ENCODE measurements at places on chromosomes 16 and 17.

GRCh38 chr16:79767421-79768275 lies 167.1 kb upstream of the MAF start:
- no peak for DNase-seq

GRCh38 chr17:42354956-42355843 lies 33.0 kb downstream of the STAT3 start:
- DNase-seq = no peak

GRCh38 chr16:51532551-51532950 lies 381.5 kb upstream of the SALL1 start:
- no peak for DNase-seq

DNA sequence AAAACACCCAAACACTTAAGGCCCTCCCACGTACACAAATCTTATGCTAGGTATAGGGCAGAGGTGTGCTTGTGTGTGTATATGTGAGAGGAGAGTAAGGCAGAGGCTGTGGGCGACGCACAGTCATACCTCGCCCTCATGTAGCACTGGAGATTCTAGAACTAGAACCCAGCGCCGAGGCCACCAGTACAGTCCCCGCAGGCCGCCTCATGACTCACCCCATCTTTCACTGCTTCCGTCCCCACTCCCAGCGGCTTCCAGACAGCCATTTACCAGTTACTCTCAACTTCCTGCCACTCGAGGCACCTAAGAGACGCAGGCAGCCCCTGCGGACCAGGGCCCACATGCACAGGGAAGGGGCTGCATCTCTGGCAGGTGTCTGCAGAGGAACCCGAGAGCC lies 23.2 kb upstream of the CYTH1 start:
- peak; percentile 74 for DNase-seq

- DNase-seq = peak; percentile 17
Measured at GRCh38 chr16:12458591-12459358, 344.9 kb downstream of the CPPED1 start.

DNA sequence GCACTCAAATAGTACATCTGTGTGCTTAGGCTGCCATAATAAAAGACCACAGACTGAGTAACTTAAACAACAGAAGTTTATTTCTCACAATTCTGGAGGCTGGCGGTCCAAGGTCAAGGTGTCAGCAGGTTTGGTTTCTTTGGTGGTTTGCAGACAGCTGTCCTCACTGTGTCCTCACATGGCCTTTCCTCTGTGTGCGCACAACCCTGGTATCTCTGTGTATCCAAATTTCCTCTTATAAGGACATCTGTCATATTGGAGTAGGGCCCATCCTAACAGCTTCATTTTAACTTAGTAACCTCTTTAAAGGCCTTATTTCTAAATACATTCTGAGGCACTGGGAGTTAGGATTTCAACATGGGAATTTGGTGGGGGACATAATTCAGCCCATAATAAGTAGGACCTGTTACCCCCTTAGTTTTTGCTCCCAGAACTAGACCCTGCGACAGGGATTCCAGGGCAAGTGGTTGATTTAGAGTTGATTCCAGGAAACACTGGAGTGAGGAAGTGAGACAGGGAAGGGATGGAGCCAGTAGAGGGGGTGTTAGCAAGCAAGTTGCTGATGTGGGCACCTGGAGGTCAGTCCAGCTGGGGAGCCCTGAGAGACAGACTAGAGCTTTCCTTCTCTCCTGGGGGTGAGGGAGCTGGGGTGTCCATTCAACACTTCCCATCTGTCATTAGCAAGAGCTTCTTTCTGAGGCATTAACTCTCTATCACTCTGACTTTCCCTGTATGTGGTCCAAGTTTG lies 10.9 kb upstream of the ALKBH5 start:
- no peak for DNase-seq

- no peak for DNase-seq
Measured at GRCh38 chr16:89922477-89922883, 662 bp upstream of the TUBB3 start.

DNA sequence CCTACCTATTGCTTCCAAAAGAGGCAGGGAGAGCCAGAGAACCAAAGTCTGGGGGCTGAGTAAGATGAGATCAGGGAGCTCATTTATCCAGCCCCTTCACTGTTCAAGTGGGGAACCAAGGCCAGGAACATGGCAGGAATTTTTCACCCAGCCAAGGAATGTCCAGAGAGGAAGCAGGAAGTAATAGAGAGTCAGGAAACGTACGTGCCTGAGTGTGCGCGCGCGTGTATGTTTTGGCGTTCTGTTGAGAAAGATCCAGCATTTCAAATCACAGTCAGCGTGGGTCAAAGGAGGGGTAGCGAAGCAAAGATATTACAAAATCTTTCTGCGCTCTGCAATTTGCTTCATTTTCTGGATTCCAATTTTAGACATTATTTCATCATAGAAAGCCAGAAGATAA lies 41.9 kb upstream of the WSCD1 start:
- DNase-seq = no peak

GRCh38 chr17:16933317-16934132 lies 38.4 kb downstream of the TNFRSF13B start:
- no peak for DNase-seq

DNA sequence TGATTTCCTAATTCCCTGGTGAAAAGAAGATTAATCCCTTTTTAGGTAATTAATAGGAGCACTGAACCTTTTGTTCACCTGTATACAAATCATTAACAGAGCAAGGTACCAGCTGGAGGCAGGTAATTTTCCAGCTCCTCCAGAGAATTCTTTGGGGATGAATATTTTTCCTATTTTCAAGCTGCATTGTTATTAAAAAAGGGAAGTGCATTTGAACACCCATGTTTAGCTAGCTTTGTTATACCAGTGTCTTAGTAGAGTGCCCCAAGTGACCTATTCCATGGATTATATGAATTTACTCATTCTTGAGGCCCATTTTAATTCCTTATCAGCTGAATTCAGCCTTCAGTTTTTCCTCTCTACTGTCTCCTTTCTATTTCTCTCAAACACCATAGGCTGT lies 73.2 kb upstream of the GOT2 start:
- DNase-seq = no peak

- DNase-seq = no peak
Measured at GRCh38 chr16:78310196-78310595, 210.7 kb downstream of the WWOX start.

GRCh38 chr16:56667581-56668571 lies at the start of gene MT1G:
Gene MT1G, minus strand, starts transcription at chr16:56668065. Its CDS starts 72 bp downstream, at chr16:56667993.
- no peak for DNase-seq

GRCh38 chr17:72236980-72237633 lies 116.3 kb downstream of the SOX9 start:
- DNase-seq = no peak

DNA sequence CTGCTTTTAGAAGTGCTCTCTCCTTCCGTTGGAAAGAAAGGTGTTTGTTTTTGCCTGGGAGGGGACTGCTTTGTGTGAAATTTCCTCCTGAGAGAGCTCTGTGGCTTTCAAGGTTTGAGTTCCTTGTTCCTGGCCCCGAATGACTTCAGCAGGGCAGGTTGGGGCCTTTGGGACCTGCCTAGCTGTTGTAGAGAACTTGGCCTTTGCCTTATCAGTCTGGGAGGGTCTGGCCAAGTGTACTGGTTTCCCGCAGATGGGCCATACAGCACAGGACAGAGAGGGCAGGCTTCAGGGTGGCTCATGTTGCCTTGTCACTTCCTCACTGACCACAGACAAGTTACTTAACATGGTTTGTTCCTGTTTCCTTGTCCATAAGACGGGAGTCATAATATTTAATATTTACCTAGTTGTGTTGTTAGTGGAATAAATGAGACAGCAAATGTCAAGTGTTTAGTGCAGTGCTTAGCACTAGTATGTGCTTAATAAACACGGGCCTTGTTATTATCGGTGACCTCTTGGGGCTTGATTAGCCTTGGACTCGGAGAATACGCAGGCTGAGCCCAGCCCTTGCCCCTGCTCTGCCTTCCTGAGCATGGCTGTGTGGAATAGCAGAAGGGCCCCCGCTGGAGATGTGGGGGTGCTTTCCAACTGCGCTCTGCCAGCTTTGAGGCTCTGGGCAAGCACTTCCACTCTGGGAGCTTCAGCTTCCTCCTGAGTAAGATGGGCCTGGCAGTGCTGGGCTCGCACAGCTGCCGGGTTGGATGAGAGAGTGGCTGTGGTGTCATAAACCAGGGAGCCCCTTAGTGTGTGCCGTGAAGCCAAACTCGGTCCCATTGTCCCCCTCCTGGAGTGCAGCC lies 6.6 kb downstream of the PRSS8 start:
- peak; percentile 42 for DNase-seq

DNA sequence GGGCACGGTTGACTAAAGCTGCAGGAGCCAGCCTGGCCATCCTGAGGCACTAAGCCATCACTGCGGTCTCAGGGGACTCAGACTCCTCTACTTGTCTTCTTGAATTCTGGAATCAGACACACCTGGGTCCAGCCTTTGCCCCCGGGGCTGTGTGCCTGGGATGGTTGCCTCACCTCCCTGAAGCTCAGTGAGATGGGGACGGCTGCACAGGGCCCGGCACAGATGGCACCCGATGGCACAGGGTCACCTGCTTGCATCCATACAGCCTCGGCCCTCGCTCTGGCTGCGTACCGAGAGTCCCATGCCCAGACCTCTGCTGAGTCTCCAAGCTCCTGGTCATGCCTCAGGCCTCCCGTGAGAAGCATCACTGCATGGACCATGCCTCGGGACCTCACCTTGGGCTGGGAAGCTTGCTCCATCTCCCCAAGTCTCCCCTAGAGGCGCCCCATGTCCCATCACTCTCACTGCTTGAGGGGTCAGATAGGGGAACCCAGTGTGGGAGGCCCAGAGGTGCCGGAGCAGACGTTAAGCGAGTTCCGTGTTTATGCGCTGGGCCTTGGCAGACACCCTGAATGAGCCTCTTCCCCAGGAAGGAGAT lies 316.3 kb downstream of the SEC14L1 start:
- DNase-seq = peak; percentile 49

DNA sequence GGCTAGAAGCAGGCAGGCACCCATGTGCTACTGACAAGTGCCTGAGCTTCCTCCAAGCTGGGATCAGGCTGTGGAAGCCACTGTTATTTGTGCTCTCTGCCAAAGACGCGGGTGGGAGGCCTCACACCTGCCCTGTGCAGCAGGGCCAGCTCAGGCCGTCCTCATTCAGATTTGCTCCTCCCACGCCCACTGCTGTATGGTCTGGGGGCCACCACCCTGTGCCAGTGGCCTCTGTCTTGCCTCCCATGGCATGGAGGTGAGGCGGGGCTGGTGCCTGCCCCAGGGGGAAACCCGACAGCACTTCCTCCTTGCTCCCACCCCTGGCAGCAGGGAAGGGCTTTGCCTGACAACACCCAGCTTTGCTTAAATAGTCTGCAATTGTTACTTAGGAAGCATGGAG lies 356.5 kb upstream of the CDH8 start:
- no peak for DNase-seq

DNA sequence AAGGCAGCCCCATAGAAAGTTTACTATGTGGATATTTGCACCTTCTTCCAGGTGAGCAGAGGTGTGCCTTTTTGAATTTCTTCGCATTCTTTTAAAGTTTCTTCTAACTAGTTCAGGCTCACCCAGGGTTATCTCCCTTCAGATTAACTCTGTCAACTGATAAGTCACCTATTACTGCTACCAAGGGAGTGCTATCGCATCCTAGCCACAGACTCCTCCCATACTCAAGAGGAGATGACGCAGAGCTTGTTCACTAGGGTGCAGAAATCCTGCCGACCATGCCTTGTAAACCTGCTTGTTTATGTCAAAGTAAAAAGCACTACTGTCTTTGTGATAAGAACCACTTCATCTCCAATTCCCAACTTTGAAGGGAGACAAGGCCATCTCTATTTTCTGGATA lies 390.1 kb downstream of the RBFOX1 start:
- DNase-seq = no peak

DNA sequence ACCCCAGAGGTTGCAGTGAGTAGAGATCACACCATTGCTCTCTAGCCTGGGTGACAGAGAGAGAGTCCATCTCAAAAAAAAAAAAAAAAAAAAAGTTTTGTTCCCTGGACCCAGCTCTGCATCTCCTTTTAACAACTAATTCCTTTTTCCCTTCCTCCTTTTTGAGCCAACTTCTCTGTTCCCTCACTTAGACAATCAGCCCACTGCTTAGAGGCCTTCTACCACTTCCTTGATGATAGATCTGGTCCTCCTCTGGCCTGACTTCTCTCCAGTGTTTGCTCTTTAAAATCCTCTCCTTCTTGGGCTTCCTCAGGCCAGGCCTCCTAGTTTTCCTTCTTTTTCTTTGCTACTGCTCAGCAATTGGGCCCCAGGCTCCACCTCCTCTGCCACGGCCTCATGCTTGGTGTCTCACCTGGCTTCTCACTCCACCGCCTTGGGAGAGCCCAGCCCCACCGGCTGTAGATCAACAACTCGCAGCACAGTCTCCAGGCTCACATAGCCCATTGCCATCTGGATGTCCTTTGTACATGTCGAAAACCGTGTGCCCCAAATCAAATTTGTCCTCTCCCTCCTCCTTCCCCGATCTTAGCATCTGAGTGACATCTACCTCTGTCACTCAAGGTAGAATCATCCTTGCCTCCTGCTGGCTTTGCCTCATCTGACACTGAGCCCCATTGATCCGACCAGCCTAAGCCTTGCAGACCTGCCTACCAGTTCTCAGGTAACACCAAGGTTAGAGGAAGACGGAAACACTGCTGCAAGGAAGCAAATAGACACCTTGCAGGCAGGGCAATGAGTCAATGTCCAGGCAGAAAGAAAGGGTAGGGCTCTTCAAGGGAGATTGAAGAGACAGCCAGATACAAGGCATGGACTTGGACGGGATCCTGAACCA lies 17.4 kb downstream of the ARHGAP27 start:
- DNase-seq = no peak

DNA sequence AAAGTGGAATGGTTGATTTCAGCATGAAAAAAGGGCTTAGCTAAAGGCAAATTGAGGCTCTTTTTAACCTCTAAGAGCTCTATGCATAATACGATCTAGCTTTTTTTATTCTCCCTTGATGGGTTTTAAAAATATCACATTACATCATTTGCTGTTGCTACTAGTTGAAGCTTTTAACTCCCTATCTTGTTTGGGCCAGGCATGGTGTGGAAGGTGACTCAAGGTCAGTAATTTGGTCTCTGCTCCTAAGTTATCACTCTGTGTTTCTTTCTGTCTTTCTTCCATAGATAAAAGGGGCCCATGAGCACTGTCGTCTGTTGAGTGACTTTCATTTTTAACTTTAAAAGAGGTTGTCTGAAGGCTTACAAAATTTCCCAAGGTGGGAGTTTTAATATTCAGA lies 58.1 kb upstream of the GOT2 start:
- no peak for DNase-seq

- no peak for DNase-seq
Measured at GRCh38 chr17:16929035-16929680, 42.8 kb downstream of the TNFRSF13B start.

DNA sequence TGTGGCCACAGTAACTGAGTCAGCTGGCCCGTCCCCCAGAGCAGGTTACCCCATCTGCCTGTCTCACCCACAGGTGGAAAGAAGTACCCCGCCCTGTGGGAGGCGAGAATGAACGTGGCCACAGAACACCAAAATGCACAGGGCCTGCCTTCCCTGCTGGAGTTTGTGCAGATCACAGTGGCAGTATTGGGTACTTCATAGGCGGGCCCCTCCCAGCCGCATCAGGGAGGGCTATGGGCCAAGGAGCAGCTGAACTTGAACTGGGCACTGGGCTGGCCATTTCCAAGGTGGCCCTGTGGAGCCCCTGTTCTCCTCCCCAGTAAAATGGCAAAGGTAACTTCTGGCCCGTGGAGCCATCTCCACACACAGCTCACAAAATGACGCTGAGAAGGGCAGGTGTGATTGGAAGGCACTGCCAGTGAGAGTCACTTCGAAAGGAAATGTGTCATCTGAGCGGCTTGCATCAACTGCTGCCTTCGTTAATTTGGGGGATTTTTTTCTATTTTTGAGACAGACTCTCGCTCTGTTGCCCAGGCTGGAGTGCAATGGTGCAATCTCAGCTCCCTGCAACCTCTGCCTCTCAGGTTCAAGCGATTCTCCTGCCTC lies 162.9 kb downstream of the ENGASE start:
- DNase-seq = no peak

Data from CD4-positive, alpha-beta T cell treated with Interleukin-17A for 1 hour (primary cell).